ENCODE measurements at places on chromosomes 3 and 15. TPM values are rescaled to one million over a fixed set of nuclear protein-coding genes. Genes with fewer than 3 reads are reported as not detected.

The ANP32A gene
- 75.2 TPM for total RNA-seq

The ISL2 gene
- total RNA-seq = 0.14 TPM

The PDCD6IP gene
- total RNA-seq = 106 TPM

The GOLGA8G gene
- not detected for total RNA-seq

The ARPC4 gene
- total RNA-seq = 164 TPM

The GNAT1 gene
- total RNA-seq = 0.35 TPM

The PARP6 gene
- 7.5 TPM for total RNA-seq

The SMARCC1 gene
- 38.0 TPM for total RNA-seq

All from airway epithelial cell (primary cell).